ENCODE measurements at places on chromosomes 16 and 17.

DNA sequence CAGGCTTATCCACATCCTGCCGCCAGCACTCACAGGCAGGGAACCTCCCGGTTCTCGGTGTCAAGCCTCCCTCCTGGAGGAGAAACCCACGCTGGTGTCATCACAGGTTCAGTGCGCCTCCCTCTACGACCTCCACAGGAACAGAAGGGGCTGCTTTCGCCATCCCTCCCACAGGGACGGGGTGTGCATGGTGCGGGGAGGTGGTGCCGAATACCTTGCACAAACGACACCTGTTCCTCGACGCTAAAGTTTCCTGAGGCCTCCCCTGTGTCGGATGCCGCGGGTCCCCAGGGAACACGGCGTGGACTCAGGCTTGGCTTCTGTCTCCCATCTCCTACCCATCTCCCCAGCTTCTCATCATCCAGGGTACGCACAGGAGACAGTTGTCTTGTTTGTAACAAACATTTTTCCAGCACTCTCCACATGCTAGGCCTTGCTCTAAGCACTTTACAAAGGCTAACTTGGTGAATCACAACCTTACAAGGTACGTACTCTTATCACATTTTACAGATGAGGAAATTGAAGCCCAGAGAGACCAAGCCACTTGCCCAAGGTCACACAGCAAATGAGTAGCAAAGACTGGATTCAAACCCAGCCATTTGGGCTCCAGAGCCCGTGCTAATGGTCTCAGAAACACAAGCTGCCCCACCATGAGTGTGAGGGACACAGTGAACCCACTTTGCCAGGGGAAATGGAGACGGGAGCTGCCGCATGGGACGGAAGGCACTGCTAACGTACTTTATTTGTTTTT, 271.6 kb downstream of the C16orf95 start:
- ATAC-seq, result no peak

DNA sequence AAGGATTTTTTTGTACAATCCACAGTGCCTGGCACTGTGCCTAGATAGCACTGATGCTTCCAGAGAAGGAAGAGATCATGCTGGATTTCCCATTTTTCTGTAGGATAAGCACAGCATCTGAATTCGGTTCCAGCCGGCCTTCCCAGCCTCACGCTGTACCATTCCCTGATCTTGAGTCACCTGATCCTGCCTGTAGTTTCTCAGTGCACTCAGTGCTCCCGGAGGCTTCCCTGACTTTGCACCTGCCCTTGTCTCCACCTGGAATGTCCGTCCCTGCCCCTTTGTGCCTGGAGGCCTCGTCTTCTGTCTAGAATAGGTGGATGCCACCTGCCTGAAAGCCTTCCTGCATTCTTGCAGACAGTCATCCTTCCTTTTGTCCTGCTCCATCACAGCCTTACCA, 179.9 kb downstream of the CCDC182 start:
- no peak for ATAC-seq

GRCh38 chr17:38867968-38868816, 1.7 kb upstream of the LASP1 start:
- peak; percentile 2 for ATAC-seq

DNA sequence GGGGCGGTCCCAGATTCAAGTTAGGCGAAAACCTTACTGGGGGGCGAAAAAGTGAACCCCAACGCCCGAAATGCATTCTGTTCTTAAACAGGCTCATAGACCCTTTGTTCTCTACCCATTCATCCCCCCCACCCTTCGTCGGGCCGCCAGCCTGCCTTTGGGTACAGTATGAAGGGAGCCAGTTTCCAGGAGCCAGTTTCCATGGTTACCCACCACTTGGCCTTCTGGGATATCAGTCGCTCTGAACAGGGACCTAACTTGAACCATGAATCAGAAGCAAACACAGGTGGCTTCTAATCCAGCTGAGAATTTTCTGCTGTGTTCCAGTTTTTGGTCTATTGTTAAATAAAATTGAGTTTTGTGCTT, 532 bp downstream of the DHX40 start:
- peak; percentile 76 for ATAC-seq

- ATAC-seq, result no peak
Measured at GRCh38 chr16:88061346-88062110, 110.3 kb downstream of the BANP start.

- no peak for ATAC-seq
Measured at GRCh38 chr17:2347805-2348685, 10.7 kb downstream of the SGSM2 start.

- peak; percentile 92 for ATAC-seq
Measured at GRCh38 chr17:82105882-82106687, 8.0 kb upstream of the FASN start.

DNA sequence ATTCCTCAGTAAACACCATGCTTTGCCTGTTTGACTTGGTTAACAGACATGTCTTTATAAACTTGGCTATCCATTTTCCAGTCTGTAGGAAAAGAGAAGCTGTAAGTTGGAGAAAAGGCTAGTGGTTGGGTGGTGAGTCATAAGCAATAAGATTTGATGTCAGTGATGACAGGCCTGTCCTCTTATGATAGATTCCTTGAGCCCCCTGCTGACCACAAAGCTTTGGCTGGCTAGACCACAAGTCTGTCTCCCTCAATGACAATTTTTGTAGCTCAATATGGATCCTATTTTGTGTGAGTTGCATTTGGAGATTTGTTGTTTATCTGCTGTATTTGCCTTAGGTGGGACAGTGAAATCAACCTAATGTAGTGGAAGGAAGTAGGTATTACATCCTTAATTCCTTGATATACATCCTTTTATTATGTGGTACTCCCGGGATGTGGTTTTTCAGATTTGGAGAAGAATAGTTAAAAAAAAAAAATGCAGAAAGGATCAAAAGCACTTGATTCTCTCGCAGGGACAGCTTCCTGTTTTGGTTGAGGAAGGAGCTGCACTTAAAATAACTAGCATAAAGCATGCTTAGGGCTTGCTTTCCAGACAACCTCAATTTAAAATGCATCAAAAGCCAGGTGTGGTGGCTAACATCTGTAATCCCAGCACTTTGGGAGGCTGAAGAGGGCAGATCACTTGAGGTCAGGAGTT, 67.4 kb downstream of the SIAH1 start:
- ATAC-seq, result peak; percentile 53

GRCh38 chr17:28131599-28131998, 89.1 kb downstream of the NLK start:
- no peak for ATAC-seq

- ATAC-seq, result peak; percentile 44
Measured at GRCh38 chr17:58006560-58006923, 504 bp downstream of the SRSF1 start.

- ATAC-seq, result peak; percentile 10
Measured at GRCh38 chr16:68236826-68237242, 907 bp upstream of the ESRP2 start.

DNA sequence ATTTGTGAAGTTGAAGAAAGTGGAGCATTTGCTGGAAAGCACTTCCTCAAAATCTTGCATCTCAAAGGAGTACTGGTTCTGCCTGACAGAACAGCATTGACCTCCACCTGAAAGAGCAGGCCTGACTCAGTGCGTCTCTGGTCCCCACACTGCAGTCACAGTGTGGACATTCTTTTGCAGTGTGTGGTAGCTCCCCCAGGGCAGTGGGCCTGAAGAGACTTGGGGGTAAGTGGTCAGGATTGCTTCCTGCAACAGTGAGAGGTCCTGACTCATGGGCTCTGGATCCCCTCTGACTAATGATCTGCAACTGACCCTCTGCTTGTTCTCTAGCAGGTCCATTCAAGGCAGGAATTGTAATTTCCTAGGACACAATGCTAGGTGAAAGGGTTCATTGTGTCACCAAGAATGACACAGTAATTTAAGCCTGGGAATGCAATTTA, 204.9 kb upstream of the KCNJ16 start:
- peak; percentile 74 for ATAC-seq

DNA sequence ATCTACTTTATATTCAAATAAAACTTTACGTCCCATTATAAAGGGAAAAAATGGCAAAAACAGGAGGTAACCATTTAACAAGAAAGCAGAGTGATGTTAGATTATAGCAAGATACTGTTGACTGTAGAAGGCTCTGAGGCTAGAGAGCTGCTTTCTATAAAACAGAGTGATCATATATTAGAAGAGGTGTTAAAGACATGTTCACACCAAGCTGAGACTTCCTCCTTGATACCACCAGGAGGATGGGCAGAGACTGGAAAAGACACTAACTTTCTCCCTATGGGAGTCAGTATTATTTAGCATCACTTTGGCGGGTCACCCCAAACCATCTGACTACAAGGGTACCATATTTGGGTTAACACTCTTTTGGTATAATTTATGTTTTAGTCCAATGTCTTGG, 687 bp upstream of the CIITA start:
- ATAC-seq, result no peak

- no peak for ATAC-seq
Measured at GRCh38 chr16:80738521-80738920, 65.9 kb downstream of the CDYL2 start.

DNA sequence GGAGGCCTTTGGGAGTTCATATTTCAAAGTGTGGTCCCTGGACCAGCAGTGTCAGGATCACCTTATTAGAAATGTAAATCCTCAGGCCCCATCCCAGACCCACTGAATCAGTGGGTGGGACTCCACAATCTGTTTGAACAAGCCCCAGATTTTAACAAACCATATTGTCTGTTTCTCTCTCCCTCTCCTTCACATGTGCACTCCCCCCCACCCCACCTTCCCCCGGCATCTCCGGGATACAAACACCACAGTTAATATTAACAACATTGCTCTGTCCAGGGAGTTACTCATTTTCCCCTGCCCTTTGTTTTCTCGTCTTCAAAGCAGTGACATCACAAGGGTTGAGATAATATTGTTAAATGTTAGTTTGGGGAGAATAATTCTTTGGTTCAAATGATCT, 127.3 kb downstream of the KATNIP start:
- ATAC-seq, result no peak

GRCh38 chr17:1940810-1941185, 84.3 kb downstream of the RTN4RL1 start:
- no peak for ATAC-seq

- ATAC-seq, result peak; percentile 86
Measured at GRCh38 chr16:75081179-75081859, 35.3 kb downstream of the LDHD start.

DNA sequence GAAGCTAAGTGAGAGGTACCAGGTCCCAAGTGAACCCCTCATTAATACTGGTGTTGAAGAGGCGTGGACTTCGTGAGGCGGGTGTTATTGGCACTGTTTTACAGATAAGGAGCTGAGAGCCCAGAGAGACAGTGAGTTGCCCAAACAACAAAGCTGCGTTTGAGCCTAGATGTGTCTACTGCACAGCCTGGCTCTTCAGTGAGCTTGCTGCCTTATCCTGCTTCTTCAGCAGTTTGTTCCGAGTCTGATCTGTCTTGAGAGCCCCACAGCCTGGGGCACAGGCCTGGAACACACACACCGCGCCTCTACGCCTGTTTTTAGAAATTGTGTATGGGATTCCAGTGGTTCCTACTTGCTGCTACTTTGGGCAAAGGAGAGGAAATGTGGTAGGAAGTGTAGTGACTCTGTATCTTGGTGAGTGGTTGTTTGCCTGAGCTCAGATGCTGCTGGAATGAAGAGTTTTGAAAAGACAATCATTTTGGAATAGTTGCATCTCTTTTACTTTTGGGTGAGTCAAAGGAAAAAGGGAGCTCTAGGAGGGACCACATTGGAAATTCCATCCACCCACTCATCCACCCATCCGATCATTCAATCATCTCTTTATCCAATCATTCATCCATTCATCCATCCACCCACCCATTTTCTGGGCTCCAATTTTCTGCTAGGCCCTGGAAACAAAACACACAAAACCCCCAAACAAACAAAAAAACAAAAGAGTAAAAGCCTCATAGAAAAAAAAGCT, 22.3 kb upstream of the PLCG2 start:
- ATAC-seq, result no peak

DNA sequence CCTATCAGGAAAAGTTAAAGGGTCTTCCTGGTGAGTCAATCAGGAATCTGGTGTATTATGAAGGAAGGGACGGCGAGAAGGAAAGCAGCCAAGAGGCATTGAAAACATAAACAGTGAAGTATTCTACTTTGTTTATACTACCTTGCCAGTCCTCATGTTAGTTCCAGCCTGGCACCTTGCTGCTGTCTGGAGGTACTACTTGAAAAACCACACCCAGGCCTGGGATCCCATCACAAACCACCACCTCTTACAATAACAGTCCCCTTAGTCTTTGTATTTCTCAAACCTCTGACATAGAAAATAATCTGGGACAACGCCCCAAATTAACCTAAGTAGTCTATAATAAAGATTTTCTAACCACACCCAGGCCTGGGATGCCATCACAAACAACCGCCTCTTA, 676.7 kb upstream of the SOX9 start:
- no peak for ATAC-seq

DNA sequence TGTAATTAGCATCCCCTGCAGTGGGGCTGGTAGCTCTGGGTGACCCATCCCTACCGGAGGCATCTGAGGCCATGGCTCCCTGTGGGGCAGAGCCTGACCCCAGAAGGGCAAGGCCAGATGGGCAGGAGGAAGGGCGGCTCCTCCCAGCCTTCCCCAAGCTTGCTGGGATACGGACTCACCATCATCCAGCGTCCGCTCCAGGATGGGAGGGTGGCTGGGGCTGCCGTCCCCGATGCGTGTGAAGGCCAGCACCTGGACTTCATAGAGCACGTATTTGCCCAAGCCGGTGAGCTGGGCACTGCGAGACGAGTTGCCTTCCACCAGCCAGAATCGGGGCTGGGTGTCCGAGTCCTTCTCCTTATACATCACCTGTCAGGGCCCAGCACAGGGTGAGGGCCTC, 81.6 kb upstream of the CDC42EP4 start:
- no peak for ATAC-seq

DNA sequence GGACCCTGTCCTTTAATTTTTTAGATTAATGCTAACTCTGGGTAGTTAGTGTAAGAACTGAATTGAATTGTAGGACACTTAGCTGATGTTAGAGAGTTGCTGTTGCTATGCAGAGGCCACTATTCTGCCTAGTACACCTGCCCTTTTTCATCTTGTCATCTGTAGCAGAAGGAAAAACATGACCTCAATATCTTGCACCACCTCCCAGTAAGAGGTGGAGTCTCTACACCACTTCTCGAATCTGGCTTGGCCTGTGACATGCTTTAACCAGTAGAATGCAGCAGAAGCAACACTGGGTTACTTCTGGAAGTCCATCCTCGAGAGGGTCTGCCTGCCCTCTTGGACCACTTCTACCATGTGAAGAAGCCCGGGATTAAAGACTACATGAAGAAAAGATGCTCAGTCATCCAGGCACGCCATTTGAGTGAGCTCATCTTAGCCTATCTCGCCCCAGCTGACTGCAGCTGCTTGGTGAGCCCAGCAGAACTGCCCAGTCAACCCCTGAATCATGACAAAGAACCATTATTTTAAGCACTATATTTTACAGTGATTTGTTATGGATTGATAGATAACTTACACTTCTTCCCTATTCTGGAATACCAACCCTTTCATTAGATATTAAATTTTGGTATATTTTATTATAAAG, 153.5 kb downstream of the MYO1D start:
- ATAC-seq, result no peak

GRCh38 chr16:78795433-78795832, 696.0 kb downstream of the WWOX start:
- ATAC-seq, result no peak

DNA sequence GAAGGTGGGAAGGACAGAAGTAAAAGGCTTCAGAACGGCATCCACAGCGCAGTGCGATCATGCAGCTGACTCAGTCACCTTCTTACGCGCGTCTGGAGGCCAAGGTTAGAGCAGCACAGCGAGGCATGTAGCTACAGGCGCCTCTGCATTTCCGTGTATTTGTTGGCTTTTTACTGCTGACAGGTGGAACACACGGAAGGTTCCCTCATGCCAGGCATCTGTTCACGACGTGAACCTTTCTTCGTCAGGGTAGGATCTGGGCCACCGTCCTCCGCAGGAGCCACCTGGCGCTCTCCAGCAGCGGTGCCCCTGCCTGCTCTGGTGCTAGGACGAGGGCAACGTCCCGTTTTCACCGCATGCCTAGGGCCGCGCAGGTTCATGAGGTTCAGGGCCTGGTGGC, 15.3 kb downstream of the TMEM204 start:
- ATAC-seq, result no peak
